Stimulated activated CD4-positive, alpha-beta T cell treated with anti-CD3 and anti-CD28 coated beads, Interleukin-15, amount 100 ng/mL, for 24 hours (primary cell): ENCODE measurements at places on chromosomes 12 and 14.

- no peak for DNase-seq
Measured at GRCh38 chr12:45612044-45612794, 117.3 kb upstream of the ARID2 start.

DNA sequence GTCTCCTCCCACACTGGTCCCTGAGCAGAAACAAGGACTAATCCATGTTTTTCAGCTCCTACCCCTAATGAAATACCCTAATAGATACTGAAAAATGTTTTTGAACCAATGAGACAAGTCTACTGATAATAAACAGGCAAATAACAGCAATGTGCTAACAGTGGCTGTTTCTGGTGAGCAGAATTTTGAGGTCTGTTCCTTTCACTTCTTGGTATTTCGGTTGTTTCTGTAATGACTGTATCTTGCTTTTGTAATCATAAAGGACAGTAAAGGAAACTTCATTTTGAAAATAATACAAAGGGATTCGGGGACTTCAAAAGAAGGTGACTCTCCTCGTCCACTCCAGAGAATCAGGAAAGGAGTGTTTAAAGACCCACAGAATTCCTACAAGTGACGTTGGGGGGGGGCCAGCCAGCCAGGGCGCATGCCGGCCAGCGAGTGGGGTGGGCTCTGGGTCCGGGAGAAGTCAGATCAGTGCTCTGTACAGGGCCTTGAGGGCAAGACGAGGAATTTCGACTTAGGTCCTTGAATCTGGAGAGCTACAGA lies 1.1 kb upstream of the CD9 start:
- DNase-seq: no peak

DNA sequence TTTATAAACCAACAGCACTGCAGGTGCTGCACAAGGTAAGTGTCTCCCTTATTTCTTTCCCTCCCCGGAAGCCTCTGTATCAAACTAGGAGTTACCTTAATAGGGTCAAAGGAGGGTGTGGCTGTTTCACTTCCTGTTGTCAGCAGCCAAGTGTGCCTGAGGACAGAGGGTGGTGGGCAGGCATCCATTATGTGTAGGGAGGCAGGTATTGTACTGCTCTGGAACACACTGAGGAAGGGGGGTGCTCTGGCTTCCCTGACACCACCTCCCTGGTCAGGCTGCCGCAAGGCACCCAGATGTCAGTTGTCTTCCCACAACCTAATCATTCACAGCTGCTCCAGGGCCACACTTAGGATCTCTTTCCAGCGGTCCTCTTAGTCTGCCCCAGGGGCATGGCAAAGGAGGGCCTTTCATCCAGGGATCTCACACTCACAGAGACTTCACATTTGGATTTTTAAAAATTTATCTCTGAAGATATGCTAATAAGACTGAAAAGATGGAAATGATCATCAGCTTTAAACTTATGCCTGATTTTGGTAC lies 132.0 kb upstream of the ARHGAP5 start:
- DNase-seq: peak; percentile 6

- no peak for DNase-seq
Measured at GRCh38 chr14:104979758-104980610, 1.8 kb upstream of the AHNAK2 start.

- DNase-seq: no peak
Measured at GRCh38 chr12:87096082-87096585, 839.9 kb upstream of the MGAT4C start.

- no peak for DNase-seq
Measured at GRCh38 chr12:79938843-79939242, 3.9 kb upstream of the PPP1R12A start.

DNA sequence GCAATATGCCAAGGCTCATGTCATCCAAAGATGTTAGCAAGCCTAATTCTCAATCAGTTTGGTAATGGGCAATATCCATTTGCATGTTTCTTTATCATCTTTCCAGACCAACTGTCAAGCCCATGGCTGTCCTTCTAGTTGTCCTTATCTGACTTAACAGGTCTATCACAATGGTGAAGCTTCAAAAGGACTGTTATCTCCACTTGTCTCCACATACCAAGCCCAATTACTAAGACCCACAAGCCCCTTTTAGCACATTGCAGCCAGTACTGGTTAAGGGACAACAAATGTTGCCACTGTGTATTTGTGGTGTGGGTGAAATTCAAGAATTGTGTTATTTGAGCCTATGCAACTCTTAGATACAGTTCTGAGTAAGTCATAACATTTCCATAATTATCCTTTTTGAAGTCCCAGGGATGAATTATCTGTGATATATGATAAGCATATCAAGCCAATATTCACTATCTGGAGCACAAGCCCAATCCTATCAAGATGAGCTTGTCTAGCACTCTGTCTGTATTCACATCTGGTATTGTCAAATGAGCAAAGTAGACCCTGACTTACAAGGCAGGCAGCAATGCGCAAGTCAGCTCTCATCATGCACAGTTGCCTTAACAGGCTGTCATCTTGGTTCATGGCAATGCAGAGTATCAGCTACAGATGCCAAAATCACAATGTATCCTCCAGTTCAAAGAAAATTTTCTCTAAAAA lies 19.3 kb upstream of the ST8SIA1 start:
- no peak for DNase-seq

DNA sequence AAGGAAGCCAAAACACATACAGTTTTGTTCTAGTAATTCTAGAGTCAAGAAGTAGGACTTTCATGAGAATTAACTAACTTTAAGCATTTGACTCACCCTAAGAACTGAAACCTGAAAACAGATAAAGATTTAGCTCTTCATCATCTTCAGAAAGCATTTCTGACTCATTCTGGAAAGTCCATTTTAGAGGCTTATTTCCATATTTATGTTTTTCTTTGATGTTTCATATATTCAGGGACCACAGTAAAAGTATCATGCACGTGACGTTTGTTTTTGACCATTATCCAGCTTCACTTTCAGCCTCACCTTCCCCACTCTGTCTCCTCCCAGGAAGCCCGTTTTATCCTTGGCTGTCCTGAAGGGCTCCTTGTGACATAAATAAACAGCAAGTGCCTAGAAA lies 79.2 kb downstream of the MDGA2 start:
- no peak for DNase-seq

DNA sequence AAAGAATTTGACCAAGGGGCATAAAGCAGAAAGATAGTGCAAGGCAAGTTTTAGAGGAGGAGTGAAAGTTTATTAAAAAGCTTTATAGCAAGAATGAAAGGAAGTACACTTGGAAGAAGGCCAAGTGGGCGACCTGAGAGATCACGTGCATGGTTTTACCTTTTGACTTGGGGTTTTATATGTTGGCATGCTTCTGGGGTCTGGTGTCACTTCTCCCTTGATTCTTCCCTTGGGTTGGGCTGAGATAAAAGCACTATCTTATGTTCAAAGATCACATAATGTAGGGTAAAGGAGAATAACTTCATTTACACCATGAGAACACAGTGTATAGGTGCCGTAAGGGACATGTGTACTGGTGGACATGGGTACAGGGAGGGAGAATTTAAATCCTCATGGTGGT lies 17.7 kb upstream of the TMEM30B start:
- DNase-seq: no peak

DNA sequence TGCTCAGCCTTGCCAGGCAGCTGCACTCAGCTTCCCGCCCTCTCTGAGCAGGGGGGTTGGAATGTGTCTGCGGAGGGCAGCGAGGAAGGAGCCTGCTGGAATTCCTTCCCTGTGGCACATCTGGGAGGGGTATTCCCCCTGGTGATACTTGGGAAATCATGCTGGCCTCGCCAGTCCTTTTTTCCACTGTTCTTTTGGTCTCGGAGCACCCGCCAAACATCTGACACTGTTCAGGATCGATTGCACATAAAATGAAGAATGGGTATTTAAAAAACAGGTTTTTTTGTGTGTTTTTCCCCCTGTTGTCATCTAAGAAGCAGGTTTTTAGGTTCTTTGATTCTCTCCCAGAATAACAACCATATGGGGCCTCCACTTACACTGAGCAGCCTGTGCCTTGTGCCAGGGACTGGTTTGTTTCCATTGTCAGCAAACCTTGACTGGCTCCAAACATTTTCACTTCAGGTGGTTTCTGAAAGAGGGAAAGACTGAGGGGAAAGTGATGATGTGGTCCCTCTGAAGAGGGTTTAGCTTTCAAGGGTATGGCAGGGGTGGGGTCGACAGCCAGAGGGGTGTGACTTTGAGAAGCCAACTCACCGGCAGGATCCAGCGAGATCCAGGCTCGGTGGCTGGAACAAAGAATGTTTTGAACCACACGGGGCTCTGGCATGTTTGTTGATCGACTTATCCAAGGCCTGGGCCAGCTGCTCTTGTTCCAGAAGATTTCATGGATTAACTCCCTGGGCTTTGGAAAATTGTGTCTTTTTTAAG lies 215.1 kb downstream of the CACNA1C start:
- no peak for DNase-seq

DNA sequence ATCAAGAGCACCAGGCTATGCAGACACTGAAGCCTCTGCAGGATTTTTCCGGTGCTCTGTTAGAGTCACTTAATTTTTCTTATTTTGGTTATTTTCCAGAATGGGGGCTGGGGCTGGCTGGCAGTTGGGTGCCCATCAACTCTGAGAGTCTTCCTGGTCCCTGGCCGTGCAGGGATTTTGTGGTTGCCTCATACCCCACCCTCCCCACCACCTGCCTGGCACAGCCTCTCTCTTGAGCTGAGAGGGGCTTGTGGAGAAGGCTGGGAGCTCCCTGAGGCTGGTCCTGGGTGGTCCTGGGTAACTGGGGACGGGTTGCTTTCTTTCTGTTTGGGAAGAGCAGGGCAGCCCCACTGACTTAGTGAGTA lies 23.3 kb downstream of the LRTM2 start:
- DNase-seq: no peak

DNA sequence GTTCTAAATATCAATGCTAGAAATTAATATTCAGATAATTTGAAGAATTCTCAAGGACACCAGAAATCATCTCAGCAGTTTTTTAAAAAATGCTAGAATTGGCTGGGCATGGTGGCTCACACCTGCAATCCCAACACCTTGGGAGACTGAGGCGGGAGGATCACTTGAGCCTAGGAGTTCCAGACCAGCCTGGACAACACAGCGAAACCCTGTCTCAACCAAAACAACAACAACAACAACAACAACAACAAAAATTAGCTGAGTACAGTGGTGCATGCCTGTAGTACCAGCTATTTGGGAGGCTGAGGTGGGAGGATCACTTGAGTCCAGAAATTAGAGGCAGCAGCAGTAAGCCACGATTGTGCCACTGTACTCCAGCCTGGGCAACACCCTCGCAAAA lies 3.2 kb upstream of the MDP1 start:
- DNase-seq: no peak

DNA sequence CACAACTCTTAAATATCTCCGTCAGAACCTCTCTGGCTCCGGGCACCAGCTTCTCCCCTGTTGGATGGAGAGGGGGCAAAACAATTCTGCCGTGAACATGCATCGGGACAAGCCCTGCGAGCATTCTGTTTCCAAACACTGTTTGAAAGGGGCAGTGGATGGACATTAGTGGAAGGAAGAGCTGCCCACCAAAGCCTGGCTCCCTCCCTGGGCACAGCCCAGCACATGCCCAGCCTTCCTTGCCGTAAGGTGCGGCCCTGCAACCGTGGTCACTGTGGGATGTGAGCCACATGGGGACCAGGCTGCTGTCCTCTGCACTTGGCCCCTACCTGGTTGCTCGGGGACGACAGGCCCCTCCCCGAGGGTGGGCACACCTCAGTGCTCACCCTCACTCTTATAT lies 54.0 kb downstream of the TRAFD1 start:
- no peak for DNase-seq

DNA sequence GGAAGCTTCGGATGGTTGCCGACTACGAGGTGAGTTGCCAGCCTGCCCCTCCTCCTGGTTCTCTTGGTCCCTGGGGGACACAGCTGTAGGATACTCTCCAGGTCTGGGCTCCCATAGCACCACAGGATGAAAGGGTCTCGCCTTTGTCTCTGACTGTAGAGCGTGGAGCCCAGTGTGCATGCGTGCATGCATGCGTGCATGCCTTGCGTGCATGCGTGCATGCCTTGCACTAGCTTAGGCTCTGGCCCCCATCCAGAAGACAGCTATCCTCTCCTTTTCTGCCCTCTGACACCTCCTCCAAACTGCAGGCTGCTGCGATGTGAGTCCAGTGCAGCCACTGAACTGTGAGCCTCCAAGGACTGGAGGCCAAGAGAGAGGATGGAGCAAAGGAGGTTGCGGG lies 19.1 kb downstream of the NGB start:
- no peak for DNase-seq

DNA sequence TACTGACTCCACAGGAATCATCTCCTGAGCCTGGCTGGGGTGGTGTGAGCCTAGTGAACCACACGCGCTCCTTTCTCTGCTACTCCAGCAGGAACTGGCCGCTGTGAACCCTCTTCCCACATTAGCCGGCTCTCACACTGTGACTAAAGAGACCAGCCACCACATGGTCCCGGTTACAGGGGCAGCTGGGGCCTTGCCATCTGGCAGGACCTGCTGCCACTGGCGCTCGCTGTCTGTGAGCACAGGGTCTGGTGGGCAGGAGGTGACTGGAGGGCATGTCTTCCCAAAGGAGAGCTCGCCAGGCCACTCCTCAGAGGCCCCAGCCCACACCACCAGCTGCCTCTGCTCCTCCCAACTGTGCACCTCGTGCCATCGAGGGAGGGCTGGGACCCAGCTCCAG lies 99.3 kb downstream of the SINHCAF start:
- DNase-seq: no peak

GRCh38 chr12:60349232-60349978 lies 753.6 kb downstream of the SLC16A7 start:
- DNase-seq: no peak

- no peak for DNase-seq
Measured at GRCh38 chr12:52013626-52014310, 7.0 kb downstream of the TAMALIN start.

- no peak for DNase-seq
Measured at GRCh38 chr14:37620856-37621255, 25.4 kb downstream of the TTC6 start.

DNA sequence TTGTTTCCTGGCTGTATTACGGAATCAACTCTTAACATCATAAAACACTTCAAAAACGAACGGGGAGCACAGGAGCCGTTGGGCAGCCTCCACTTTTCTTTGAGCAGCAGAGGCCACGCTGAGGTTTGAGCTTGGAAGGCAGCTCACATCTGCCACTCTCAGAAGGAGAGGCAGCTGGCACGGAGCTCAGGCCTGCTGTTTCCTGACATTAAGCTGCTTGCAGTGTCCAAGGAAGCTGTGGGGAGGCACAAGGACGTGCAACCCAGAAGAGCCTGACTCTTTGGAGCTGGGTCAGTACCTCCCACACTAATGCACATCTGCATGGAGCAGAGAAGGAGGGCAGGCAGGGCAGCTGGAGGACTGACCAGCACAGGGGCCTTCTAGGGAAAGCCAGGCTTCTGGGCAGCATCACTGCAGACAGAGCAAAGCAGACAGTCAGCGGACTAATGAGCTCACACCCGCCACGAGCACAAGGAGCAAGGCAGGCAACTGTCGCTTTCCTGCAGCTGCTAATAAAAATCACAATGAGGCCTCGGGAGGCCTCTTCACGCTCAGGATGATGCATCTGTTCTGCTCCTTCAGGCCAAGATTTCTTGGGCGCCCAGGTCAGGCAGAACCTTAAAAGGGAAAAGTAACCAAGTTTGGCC lies 211.1 kb downstream of the GLT1D1 start:
- DNase-seq: no peak

DNA sequence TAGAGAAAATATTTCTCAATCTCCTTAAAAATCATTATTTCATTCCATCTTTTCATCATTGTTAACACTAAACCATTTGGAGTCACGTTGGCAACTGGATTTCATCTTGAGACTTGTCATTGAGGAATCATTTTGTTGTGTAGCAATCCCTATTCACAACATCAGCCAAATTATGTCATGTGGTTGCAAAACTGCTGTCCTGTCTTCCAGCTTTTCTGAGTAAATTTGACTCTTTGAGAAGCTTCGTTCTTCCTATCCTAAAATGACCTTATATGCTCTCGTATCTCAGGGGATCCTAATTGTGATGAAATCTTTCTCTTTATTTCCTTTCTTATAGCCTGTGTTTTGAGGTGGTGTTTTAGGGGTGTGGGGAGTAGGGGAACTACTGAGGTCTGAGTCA lies 30.6 kb upstream of the KICS2 start:
- no peak for DNase-seq
